ENCODE measurements at places on chromosomes 16 and 17. TPM values are rescaled to one million over a fixed set of nuclear protein-coding genes. Genes with fewer than 3 reads are reported as not detected.

The CES4A gene
- 1.4 TPM for polyA plus RNA-seq

The ZSCAN10 gene
- polyA plus RNA-seq: not detected

The MYH8 gene
- polyA plus RNA-seq: not detected

The CCDC57 gene
- polyA plus RNA-seq: 34.1 TPM

The CA7 gene
- polyA plus RNA-seq: not detected

The MARVELD3 gene
- polyA plus RNA-seq: not detected

The TPSAB1 gene
- not detected for polyA plus RNA-seq

The MMP2 gene
- not detected for polyA plus RNA-seq

The KRT39 gene
- polyA plus RNA-seq: not detected

The ABCA9 gene
- polyA plus RNA-seq: not detected

The LRRC75A gene
- 1.7 TPM for polyA plus RNA-seq

The SEPTIN12 gene
- not detected for polyA plus RNA-seq

The OR2C1 gene
- polyA plus RNA-seq: not detected

The CTRB2 gene
- polyA plus RNA-seq: not detected

The IGSF6 gene
- 0.31 TPM for polyA plus RNA-seq

The GPRC5B gene
- not detected for polyA plus RNA-seq
